ENCODE measurements at places on chromosomes 4 and X.
A peak's percentile ranks its signal among the peaks of the same experiment; 100 is the strongest.

DNA sequence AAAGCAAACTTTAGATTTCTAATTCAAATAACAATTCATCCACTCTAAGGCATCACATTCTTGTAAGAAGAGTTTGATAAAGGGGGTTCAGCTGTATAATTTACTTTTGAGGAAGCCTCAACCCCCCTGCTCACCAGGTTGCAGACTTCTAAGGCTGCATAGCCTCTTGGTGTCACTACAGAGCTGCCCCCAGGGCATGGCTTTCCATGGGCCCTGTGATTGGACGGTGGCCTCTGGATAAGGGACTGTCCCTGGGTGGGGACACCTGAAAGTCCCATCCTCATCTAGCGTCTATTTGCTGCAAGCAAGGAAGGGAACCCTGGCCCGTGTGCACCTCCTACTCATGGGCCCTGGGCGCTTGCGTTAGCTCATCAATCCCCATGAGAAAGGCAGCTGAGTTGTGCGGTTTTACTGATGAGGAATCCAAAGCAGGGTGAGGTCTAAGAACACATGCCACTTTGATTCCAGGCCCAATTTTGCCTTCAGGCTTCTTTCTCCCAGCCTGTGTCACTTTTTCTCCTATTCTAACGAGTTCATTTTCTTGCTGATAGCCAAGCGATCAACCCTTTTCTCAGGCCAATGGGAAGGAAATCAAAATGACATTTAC is 51.8 kb downstream of the SCML1 start:
- DNase-seq: no peak

DNA sequence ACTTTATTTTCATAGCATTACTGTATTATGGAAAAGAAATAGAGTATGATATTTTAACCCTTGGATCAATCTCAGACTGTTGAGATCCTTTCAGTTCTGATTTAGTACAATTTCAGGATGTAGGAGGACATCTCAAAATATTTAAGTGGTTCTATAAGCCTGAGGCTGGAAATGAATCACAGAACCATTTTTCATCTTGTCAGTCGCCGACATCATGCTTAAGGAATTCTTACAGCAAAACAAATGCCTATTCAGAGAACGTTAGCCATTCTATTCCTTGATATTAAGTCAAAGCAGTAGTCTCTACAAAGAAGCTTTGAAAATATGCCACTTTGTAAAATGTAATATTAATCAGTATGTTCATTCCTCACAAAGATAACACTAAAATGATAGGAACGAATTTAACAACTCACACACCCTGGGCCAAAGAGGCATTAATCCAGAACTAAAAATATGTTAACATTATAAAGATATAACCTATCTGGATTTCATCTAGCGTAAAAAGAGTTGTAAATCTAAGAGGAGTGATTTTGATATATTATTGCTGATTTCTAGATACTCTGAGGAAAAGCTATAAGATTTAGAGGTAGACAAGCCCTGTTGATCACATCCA is 152.0 kb downstream of the GASK1B start:
- no peak for DNase-seq

DNA sequence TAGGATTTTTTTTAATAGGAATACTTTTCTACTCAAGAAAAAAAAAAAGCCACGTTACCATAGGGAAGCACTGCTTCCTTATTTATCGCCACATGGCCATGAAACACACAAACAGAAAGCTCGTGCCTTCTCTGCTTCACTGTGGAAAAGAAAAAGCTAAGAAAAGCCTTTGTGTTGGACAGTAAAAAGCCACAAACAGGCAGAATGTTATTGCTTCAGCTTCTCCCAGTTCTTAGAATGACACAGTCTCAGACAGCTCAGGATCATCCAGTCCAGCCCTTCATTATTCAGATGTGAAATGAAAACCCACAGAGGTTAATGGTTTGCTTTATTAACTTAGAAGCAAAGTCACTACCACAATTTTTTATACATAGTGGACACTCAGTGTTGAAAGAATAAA is 181.6 kb upstream of the NOCT start:
- DNase-seq: no peak

- DNase-seq: no peak
Measured at GRCh38 chr4:174604198-174604597, 81.9 kb upstream of the HPGD start.

DNA sequence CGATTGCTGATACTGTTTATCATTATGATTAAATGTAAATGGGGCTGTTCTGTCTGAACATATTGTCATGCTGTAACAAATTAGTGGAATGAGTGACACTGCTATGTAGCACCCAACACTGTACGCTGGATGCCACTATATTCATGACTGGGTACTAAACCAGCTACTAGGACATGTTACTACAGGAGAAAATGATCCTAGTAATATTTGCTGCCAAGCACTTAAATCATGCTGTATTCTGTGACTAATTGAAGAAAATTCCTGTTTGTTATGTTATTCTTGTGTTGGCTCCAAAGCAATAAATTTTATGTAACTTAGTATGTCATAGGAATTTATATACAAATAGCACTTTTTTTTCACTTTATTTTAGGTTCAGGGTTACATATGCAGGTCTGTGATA is 804.2 kb downstream of the CENPC start:
- no peak for DNase-seq

DNA sequence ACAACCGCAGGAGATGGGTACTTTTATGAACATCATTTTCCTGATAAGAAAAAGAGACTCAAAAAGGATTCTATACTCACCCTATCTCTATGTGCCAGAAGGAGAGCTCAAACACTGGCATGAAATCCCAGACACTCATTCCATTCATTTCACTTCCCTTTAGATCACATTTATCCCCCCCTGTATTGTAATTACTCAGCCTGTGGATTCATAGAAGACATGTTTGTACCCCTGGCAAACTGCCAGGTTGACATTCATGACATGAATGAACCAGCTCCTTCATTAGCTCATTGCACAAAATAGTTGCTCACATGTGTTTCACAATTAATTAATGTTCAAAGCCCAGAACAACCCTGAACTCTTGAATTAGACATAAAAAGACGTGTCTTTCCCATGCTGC is 4.9 kb downstream of the SMR3A start:
- no peak for DNase-seq

GRCh38 chr4:41256740-41257256 is at the start of gene UCHL1:
Gene UCHL1 (plus strand): TSS chr4:41256928. CDS start chr4:41256977, 49 bp downstream.
- DNase-seq: peak; percentile 14

- DNase-seq: no peak
Measured at GRCh38 chr4:149158817-149159216, 656.8 kb downstream of the IQCM start.

DNA sequence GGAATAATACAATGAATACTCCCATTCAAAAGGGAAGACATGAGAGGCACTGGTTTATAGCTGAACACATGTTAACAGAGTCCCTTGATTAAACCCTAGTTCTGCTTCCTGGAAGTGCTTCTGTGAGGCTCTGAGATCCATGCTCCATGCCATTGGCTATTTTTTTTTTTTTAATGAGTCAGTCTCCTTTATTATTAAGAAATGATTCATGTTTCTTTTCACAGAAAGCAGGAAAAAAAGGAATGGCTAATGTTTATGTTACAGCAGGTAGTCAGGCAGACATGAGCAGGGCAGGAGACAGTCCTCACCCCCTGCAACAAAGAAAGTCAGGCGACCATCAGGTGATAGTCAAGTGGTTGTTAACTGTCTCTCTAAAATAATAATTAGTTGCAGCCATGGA is 598.7 kb downstream of the EPHA5 start:
- no peak for DNase-seq

DNA sequence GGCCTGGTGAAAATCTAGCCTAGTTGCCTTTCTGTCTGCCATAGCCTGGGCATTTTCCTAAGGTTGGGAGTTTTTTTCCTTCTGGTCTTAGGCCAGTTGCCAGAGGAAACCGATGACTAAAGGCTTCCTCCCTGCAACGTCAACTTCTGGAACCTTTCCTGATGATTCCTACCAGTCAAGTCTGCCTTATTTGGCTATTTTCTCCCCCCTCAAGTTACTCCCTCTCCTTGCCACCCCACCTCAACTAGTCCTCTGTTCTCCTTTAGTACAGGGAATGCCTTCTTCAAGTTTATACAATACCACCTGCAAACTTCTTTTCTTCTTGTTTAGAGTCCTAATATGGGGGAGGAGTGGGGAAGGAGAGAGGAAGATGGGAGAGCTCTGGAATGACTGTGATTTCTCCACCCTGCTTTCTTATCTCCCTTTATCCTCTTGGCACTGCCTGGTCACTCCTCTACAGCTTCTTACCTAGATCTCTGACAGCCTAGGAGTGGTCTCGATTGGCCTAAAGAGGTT is 10.6 kb downstream of the MSN start:
- no peak for DNase-seq

GRCh38 chr4:156419080-156419685 is 465.5 kb upstream of the CTSO start:
- DNase-seq: no peak

DNA sequence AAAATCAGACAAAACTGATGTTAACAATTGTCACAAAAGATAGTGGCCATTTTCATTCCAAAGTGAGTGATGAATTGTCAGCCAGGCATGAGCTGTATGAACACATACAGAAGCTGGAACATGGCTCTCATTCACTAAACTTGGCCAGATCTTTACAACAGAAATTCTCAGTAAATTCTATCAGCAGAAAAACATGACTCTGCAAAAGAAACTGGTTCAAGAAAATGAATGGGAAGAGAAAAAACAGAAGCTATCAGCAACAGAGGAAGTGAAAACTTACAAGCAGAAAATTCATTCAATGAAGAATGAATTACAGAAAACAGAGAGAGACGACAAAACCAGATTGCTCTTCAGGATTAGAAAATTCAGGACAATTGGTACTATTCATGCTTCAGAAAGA is 249.6 kb downstream of the COL25A1 start:
- no peak for DNase-seq

DNA sequence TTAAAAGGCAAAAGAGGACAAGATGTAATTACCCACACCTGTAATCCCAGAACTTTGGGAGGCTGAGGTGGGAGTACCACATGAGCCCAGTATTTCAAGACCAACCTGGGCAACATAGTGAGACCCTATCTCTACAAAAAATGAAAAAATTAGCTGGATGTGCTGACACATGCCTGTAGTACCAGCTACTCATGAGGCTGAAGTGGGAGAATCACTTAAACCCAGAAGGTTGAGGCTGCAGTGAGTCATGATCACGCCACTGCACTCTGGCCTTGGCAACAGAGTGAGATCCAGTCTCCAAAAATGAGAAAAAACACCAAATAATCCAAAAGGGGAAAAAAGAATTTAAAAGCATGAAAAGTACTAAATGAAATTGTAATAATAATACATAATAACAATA is 30.8 kb downstream of the NR0B1 start:
- DNase-seq: no peak

GRCh38 chr4:153651116-153651515 is 33.0 kb upstream of the TLR2 start:
- DNase-seq: no peak

DNA sequence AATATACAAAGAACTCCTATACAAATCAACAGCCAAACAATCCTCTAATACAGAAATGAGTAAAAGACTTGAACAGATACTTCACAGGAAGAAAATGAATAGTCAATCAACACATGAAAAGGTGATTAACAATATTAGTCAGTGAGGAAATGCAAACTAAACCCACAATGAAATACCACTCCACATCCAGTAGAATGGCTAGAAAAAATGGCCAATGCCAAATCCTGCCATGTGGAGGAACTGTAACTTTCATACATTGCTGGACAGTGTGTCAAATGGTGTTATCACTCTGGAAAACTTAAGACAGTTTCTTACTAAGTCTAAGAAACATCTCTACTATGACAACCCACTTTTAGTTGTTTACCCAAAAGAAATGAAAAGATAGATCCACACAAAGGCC is 59.5 kb downstream of the NSG1 start:
- DNase-seq: no peak

DNA sequence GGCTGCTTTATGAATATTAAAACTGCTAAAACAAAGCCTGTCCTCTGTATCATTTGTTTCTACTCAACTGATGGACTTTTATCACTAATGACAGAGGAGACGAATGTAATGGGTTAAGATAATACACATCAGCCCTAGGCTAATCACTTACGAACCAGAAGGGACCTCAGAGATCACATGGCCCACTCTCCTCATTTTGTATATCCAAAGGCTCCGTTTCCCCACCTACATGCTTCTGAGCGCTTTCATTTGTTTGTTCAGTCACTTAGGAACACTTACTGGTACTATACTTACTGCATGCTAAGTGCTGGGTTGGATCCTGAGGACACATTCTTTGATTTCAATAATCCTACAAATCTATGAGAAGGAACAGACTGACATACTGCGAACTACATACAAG is 169.3 kb downstream of the CEP135 start:
- DNase-seq: no peak

GRCh38 chrX:148282504-148282903 is 217.9 kb upstream of the AFF2 start:
- DNase-seq: no peak

GRCh38 chr4:110250023-110250387 is 51.6 kb upstream of the ELOVL6 start:
- DNase-seq: no peak

GRCh38 chrX:100395781-100396180 is 14.3 kb downstream of the PCDH19 start:
- DNase-seq: no peak

All from stimulated activated CD8-positive, alpha-beta memory T cell treated with anti-CD3 and anti-CD28 coated beads, Interleukin-7, amount 100 ng/mL, for 48 hours (primary cell).